ENCODE measurements at places on chromosomes 4 and X.

GRCh38 chr4:140222171-140222570 lies 68.2 kb upstream of the MAML3 start:
- no peak for DNase-seq

DNA sequence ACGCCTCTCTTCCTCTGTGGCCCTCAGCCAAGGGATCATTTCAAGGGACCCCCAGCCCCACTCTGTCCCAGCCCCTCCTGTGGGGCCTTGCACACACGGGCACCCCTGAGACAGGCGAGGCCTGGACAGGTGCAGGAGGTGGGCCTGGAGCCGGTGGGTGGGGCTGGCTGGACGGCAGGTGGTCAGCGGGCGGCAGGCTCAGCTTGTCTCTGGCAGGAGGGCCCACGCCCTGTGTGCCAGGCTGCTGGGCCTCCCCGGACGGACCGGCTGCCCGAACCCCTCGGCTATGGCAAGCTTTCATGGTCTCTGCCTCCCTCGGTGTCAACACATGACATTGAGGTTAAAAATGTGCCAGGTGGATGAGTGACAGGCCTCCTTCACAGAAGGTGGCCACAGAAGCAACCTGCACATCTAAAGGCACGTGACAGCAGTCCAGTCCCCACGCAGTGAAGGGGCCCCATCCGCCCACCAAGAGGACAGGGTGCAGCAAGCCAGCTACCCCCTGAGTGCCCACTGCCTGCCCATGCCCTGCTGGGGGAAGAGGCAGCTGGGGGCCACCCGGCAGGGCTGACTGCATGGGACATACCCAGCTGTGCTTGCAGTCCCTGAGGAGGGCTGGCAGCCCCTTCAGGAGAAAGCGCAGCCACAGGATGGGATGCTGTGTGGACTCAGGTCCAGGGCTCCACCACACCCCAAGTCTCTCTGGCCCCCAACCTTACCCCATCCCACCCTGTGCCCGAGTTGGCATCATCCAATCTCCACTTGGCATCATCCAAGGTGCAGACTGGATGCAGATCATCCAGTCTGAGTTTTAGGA lies 109.3 kb downstream of the FAM53A start:
- DNase-seq: no peak

GRCh38 chr4:24172406-24172805 lies 282.6 kb upstream of the PPARGC1A start:
- no peak for DNase-seq

DNA sequence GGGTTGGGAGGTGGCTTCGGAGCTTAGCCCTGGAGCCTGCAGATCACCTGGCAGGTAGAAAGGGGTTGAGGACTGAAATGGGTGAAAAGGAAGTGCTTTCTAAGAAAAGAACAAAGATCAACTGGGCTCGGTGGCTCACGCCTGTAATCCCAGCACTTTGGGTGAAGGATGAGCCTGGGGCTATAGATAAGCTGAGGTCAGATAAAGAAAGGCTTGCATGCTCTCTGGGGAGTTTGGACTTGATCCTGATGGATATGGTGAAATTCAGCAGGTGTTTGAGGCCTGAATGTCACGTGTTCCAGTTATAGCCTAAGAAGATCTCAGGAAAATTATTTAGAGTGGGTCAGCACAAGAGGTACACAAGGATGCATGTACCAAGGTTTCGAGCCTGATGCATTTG lies 40.8 kb downstream of the SLC34A2 start:
- no peak for DNase-seq

DNA sequence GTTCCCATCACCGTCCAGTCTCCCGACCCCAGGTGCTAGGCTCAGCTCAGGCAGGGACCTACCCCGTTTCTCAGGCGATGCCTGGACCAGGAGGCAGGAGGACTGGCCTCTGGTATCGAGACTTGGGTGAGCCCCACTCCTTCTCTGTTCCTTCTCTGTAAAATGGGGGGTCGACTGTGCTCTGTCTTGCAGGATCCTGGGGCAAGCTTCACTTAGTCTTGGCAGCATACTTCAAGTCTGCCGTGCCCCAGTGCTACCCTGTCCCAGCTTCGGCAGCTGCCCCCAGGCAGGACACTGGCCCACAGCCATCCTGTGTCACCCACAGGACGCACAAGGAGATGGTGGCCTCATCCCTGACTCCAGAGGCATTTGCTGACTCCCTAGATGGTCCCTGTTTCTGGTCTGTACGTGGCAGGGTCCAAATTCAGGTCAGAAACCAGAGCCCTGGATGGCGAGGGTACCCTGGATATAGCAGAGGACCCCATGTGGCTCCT lies 7.0 kb upstream of the HAUS7 start:
- DNase-seq: no peak

GRCh38 chr4:38609614-38610013 lies 54.4 kb upstream of the KLF3 start:
- peak; percentile 49 for DNase-seq

GRCh38 chr4:76690011-76690905 lies 207.7 kb downstream of the SOWAHB start:
- DNase-seq: peak; percentile 73

GRCh38 chr4:124564121-124564520 lies 148.4 kb downstream of the ANKRD50 start:
- DNase-seq: no peak

DNA sequence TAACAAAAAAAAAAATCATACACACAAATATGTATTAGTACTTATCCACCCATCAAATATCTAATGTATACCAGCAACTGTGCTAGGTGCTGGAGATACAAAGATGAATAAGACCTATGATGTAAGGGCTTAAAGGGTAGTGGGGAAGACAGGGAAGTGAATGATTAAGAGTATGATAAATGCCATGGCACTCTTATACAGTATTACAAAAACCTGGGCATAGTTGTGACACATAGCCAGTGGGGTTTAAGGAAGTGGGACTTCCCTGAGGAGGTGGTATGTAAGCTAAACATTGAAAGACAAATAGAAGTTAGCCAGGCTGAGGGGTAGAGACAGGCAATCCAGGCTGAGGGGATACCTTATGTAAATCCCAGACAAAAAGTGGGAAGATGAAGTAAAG lies 23.5 kb downstream of the CHM start:
- no peak for DNase-seq

DNA sequence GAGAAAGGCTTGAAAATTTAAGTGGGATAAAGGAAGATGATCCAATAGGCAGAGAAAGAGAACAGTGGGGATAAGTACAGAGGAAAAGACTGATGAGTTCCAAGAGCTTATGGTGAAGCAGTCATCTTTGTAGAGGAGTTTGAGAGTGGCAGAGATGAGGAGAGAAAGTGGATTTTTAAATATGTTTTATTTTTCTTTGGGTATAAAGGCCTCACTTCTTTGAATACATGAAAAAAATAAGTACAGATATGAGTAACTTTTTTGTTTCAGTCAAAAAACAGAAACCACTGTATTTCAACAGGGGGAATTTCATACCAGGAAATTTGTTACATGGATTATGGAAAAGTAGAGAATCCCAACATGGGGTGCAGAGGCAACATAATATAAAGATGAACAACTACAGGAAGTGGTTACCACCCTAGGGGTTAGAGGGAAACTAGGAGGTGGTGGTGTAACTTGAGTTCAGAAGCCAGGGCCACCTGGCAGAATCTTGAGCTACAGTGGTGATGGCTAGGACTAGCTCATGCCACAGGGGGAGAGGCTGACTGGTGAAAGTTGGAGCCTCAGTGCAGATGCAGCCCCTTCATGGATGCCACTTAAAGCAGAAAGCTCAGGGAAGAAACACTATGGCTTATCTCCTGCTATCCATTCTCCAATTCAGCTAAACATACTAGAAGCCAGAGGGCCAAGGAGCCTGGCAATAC lies 3.4 kb upstream of the CYBB start:
- no peak for DNase-seq

GRCh38 chr4:169080981-169081380 lies 70.9 kb upstream of the CBR4 start:
- DNase-seq: no peak

GRCh38 chrX:46710425-46710824 lies 48.5 kb downstream of the SLC9A7 start:
- peak; percentile 38 for DNase-seq

- no peak for DNase-seq
Measured at GRCh38 chr4:109733728-109734127, 3.9 kb upstream of the PLA2G12A start.

- no peak for DNase-seq
Measured at GRCh38 chrX:40374486-40374885, 206.3 kb upstream of the ATP6AP2 start.

- no peak for DNase-seq
Measured at GRCh38 chrX:131626681-131627296, 82.9 kb downstream of the OR13H1 start.

GRCh38 chrX:130841776-130842175 lies 61.2 kb downstream of the ENOX2 start:
- DNase-seq: no peak

GRCh38 chrX:18654875-18655836 lies 16.8 kb downstream of the RS1 start:
- DNase-seq: no peak

DNA sequence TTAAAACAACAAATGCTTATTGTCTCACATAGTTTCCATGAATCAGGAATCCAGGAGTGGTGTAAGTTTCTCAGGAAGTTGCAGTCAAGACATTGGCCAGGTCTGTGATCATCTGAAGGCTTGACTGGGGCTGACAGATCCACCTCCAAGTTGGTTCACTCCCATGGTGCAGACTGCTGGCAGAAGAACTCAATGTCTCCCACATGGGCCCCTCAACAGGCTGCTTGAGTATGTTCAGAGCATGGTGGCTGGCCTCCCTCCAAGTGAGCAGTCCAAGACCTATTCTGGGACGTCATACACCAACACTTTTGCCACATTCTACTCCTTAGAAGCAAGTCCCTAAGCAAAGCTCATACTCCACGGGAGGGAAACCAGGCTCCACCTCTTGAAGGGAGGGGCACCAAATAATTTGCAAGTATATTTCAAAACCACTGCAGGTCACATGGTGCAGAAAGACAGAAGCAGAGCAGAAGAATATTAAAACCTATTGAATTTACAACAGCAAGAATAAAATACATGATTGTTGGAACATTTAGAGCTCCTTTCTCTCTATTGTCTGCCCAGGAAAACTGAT lies 35.3 kb downstream of the LGI2 start:
- no peak for DNase-seq

GRCh38 chrX:1261285-1261684 lies 7.3 kb upstream of the CSF2RA start:
- no peak for DNase-seq

DNA sequence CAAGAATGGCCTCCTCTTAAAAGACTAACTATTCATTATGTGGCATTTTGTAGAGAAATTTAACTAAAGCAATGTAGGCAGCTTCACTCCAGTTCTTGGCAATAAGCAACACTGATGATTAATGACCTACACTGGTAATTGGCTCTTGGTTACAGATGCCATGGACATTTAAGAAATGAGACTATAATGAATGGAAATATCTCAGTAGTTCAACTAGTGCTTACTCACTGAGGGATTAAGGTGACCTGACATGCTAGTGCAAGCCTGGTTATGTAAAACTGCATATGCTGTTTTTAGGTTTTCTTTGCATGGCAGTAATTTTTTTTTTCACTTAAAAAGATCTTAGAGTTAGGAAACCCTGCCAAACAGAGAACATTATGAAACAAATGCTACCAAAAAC lies 152.7 kb upstream of the AADAT start:
- DNase-seq: no peak

- no peak for DNase-seq
Measured at GRCh38 chr4:174086829-174087799, 196.4 kb downstream of the FBXO8 start.

- no peak for DNase-seq
Measured at GRCh38 chr4:81604683-81605218, 133.0 kb upstream of the RASGEF1B start.

- no peak for DNase-seq
Measured at GRCh38 chr4:62344915-62345314, 1144.8 kb downstream of the ADGRL3 start.

GRCh38 chr4:163930086-163930485 lies 435.6 kb downstream of the TMA16 start:
- no peak for DNase-seq

DNA sequence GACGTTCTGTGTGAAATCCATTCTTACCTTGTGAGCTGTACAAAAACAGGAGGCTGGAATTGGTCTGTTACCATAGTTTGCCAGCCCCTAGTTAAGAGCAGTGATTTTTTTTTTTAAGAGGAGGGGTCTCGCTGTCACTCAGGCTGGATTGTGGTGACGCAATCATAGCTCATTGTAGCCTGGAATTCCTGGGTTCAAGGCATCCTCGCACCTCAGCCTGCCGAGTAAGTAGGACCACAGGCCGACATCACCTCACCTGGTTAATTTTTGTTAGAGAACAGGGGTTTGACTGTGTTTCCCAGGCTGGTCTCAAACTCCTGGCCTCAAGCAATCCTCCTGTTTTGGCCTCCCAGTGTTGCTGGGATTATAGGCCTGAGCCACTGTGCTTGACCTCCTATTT lies 7.5 kb downstream of the USP9X start:
- no peak for DNase-seq

DNA sequence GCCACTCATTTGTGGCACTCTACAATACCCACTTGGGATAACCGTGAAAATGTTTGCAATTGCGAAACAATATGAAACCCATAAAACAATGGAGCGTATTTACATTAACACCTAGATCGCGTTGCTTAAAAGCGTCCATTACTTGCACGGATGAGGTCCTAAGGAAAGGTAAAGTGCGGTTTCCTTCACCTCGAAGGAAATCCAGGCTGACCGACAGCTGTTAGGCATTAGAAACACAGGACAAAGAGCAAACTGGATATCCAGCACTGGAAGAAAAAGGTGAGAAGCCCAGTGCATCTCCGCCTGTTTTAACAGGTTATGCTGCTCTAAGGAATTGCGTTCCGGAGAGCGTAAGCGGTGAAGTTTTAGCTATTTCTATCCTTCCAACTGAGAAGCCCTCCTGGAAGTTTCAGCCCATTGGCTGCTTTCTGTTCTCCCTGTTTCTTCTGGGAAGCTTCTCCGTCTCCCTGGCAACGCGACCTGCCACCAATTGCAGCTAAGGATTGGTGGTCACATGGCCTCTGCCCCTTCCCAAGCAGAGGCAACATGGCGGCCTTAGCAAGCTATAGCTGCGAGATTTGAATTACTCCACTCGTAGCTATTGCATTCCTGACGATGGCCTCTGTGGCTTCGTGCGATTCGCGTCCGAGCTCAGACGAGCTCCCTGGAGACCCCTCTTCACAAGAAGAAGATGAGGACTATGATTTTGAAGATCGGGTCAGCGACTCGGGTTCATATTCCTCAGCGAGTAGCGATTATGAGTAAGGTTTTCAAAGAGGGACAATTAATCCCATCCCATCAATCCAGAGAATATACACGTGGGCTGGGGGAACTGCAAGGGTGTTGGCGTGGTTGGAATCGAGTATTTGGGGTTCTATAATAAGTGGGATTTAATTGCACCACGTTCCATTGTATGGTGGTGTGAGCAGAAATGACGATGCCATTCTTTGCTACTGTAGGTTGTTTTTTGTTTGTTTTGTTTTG lies at the start of gene INTU:
Gene INTU, plus strand, starts transcription at position 538 of the 984 bp plus-strand sequence. Its CDS starts 78 bp downstream, at position 616.
- DNase-seq: peak; percentile 94
